ENCODE measurements at places on chromosomes 3 and 15.
A peak's percentile ranks its signal among the peaks of the same experiment; 100 is the strongest.

DNA sequence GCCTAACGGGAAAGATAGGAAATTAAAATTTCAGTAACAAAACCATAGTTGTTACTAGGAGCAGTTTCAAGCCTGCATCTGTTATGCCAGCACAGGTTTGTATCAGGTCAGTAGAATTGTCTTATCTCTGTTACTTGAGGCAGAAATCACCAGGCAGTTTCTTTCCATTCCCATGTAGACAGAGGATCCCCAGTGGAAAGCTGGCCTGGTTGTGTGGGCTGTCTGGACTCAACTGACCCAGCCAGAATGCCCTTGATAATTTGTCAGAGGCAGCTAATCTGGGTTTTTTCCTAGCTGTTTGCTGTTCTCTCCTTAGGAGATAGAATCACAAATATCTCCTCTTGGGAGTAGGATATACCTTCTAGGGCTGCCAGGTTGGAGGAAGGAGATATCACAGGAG lies 1044.7 kb downstream of the IGSF11 start:
- no peak for DNase-seq

DNA sequence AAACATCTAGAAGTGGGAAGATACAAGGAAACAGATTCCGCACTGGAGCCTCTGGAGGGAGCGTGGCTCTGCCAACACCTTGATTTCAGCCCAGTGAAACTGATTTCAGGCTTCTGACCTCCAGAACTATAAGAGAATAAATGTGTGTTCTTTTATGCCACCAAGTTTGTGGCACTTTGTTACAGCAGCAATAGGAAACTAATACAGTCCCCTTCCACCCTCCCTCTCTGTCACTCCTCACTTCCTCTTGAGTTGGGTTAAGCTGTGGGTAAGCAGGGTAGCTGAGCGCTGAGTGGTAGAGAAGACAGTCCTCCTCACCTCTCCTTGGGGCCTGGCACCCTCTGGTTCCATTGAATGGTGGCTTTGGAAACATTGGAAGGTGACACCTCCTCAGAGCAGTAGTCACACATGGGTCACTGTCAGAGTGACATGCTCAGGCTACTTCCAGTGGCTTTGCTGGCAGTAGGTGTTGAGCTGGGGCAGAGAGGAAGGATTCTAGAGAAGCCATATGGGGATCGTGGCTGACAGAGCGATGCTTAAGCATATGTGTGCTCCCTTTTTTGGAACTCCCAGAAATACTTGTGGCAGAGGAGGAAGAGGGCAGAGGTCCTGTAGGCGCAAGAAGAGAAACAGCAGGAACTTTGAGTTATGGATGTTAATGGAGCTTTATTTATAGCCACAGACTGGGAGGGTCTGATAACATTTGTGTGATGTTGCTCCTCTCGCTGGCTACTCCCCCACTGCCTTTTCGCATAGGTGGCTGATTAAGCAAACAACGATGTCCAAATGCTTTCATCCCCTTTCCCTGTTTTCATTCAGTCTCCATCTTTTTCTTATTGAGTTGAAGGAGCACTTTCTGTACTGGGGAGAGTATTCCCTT lies 14.8 kb upstream of the HCN4 start:
- DNase-seq = no peak

GRCh38 chr3:14879211-14879874 lies 60.6 kb downstream of the FGD5 start:
- peak; percentile 46 for DNase-seq

GRCh38 chr3:180011927-180012326 lies 24.8 kb downstream of the PEX5L start:
- no peak for DNase-seq

DNA sequence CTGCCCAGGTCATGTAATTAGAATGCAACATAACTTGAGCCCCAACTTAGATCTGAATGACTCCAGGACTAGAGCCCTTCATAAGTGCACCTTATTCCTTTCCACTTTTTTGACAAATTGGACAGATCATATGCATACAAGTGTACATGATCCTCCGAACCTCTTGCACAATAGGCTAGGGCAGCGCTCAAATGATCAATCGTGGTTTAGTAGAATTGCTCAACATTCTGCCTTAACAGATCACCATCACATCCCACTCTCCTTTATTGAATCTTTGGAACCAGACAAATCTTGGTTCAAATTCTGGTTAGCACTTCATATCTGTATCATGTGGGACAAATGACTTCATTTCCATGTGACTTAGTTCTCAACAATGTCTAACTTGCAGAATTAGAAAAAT lies 106.8 kb upstream of the CDIN1 start:
- DNase-seq = no peak
